ENCODE measurements at places on chromosomes 6 and 20. TPM values are rescaled to one million over a fixed set of nuclear protein-coding genes. Genes with fewer than 3 reads are reported as not detected.

TRIM10 gene
- not detected for polyA plus RNA-seq

TINAG gene
- polyA plus RNA-seq: not detected

OGFRL1 gene
- 5.6 TPM for polyA plus RNA-seq

BPIFB2 gene
- not detected for polyA plus RNA-seq

ISM1 gene
- 2.2 TPM for polyA plus RNA-seq

DNA sequence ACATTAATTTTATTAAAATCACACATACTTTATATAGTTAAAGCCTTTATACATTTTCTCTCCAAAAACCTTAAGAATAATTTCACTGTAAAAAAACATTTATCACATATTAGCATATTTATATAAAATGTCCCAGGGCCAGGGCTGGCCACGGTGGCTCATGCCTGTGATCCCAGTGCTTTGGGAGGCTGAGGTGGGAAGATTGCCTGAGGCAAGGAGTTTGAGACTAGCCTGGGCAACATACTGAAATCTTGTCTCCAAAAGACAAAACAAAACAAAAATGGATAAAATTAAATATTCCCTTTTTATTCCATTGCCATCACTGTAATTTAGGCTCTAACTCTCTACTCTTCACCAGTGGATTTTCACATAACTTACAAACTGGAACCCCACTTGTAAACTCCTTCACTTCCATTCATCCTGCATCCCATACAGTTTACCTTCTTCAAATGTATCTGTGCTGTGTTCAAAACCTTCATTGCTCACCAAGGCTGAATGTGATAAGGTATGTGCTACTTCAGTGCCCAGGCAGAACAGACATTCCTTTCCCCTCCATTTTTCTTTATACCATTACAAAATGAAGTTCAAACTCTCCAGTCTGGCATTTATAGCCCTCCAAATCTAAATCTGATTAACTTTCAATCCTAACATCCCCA, 42.9 kb upstream of the PIM1 start:
- H3K27ac ChIP-seq: peak overlapping the region; percentile 44
- peaks cover 30% of the 10 kb centered on the region for H3K4me1 ChIP-seq
- no peaks in the 10 kb centered on the region for H3K36me3 ChIP-seq
- H3K27me3 ChIP-seq: no peaks in the 10 kb centered on the region
- no peak for DNase-seq

DNA sequence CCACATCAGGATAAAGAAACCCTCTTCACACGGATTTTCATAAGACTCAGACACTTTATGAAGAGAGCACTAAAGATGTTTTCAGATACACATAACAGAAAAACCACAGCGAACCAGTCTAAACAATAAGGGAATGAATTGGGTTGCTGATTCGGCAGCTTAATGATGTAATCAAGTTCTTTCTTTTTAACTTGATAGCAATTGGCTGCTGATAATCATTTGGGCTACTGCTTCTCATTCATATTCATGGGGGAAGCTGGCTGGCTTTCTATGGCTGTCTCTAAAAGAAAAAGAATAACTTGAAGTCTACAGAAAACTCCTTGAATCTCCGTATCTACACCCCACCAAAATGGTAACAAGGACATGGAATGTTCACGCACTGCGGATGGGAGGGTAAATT, 20.0 kb upstream of the TMEM181 start:
- H3K27me3 ChIP-seq: peaks cover 43% of the 10 kb centered on the region
- H3K4me1 ChIP-seq: no peaks in the 10 kb centered on the region
- no peak overlapping the region for H3K27ac ChIP-seq
- DNase-seq: no peak
- no peak overlapping the region for H3K4me3 ChIP-seq

DNA sequence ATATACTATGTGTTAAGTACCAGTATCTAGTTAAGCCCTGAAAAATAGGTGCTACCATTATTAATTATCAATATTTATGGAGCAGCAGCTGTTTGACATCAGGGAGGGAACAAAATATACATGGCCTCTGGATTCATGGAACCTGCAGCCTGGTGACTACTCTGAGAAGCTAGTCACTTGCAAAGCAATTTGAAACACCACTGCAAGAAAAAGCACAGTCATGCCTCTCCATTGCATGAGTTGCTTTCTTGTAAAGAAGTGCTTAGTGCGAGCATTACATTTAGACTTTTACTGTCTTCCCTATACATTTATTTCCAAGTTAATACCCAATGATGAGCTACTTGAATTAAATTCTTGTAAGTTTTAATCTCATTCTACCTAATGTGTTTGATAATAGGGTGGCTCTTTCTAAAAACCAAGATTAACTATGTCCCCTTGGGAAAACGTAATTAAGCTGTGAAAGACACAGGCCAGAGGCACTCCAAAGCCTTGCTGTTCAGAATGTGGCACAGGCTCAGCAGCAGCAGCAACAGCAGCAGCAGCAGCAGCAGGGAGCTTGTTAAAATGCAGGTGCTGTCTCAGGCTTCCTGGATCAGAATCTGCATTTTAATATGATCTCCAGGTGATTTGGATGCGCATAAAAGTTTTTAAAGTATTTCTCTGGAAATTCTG, 83.6 kb downstream of the PFDN4 start:
- no peaks in the 10 kb centered on the region for H3K4me1 ChIP-seq
- H3K36me3 ChIP-seq: no peaks in the 10 kb centered on the region
- no peak overlapping the region for H3K4me3 ChIP-seq
- no peak for DNase-seq
- no peaks in the 10 kb centered on the region for H3K27me3 ChIP-seq

- no peaks in the 10 kb centered on the region for H3K27me3 ChIP-seq
- DNase-seq: no peak
- no peaks in the 10 kb centered on the region for H3K36me3 ChIP-seq
- H3K27ac ChIP-seq: no peak overlapping the region
- peaks cover 26% of the 10 kb centered on the region for H3K4me1 ChIP-seq
These were observed 82.4 kb upstream of the TAB2 start for GRCh38 chr6:149235130-149235561.

DNA sequence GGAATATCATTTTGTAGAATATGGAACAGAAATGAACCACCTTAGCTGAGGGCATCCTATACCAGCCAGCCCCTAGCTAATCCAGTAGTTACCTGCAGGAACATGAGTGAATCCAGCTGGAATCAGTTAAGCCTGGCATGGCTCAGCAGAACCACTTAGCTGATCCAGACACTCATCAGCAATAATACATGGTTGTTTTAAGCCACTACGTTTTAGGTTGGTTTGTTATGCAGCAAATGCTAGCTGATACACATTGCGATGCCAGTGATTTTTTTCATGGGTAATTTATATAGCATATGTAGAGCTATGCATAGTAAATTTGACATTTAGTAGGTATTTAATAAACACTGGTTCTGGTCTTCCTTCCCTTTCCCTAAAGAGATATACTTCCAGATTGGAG, 201.9 kb upstream of the JAG1 start:
- H3K4me3 ChIP-seq: no peak overlapping the region
- H3K27ac ChIP-seq: no peak overlapping the region
- H3K27me3 ChIP-seq: no peaks in the 10 kb centered on the region
- H3K4me1 ChIP-seq: peaks cover 4% of the 10 kb centered on the region
- no peaks in the 10 kb centered on the region for H3K36me3 ChIP-seq
- no peak for DNase-seq

GRCh38 chr6:119308991-119309657, 40.4 kb downstream of the MAN1A1 start:
- DNase-seq: no peak
- H3K27me3 ChIP-seq: no peaks in the 10 kb centered on the region
- H3K27ac ChIP-seq: no peak overlapping the region
- peaks cover 2% of the 10 kb centered on the region for H3K36me3 ChIP-seq
- H3K4me3 ChIP-seq: no peak overlapping the region
- H3K4me1 ChIP-seq: peaks cover 5% of the 10 kb centered on the region

DNA sequence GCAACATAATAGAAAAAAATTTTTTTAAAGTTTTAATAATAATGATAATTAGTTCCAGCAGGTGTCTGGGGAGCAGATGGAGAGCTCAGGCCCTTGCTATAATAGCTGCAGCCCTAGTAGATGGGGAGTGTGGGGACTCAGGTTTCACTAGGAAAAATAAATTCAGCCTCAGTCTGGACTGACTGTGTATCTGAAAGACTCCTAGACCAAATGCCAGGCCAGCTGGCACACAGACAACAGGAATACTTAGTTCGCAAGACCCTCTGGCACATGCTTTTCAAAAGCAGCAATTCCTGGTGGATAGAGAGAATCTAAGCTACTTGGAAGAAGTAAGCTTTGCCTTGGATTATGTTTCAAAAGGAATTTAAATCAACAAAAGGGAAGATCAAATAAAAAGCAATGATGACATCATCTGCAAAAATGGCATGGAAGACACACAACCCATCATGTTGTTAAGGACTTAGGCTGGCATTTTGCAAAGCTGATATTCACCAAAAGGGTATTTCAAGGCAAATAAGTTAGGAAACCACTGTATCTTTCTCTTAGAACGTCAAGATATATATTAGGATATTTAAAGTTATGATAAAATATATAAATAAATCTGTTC, 107.8 kb downstream of the RNGTT start:
- H3K27ac ChIP-seq: no peak overlapping the region
- H3K27me3 ChIP-seq: no peaks in the 10 kb centered on the region
- H3K4me1 ChIP-seq: no peaks in the 10 kb centered on the region

- DNase-seq: no peak
- no peaks in the 10 kb centered on the region for H3K27me3 ChIP-seq
- no peak overlapping the region for H3K4me3 ChIP-seq
- no peaks in the 10 kb centered on the region for H3K36me3 ChIP-seq
- peaks cover 13% of the 10 kb centered on the region for H3K4me1 ChIP-seq
- H3K27ac ChIP-seq: peak overlapping the region; percentile 27
These were observed 630.8 kb upstream of the IMPG1 start for GRCh38 chr6:76703285-76703684.

GRCh38 chr6:105784179-105784578, 302.0 kb upstream of the PRDM1 start:
- no peaks in the 10 kb centered on the region for H3K36me3 ChIP-seq
- no peaks in the 10 kb centered on the region for H3K27me3 ChIP-seq
- H3K27ac ChIP-seq: no peak overlapping the region
- peaks cover 50% of the 10 kb centered on the region for H3K4me1 ChIP-seq

- no peaks in the 10 kb centered on the region for H3K36me3 ChIP-seq
- H3K27me3 ChIP-seq: peaks cover 3% of the 10 kb centered on the region
- H3K4me1 ChIP-seq: peaks cover 10% of the 10 kb centered on the region
- no peak for DNase-seq
- no peak overlapping the region for H3K4me3 ChIP-seq
- H3K27ac ChIP-seq: no peak overlapping the region
These were observed 254.3 kb downstream of the THBS2 start for GRCh38 chr6:168999392-168999791.

- H3K4me1 ChIP-seq: peaks cover 19% of the 10 kb centered on the region
- H3K4me3 ChIP-seq: no peak overlapping the region
- no peaks in the 10 kb centered on the region for H3K36me3 ChIP-seq
- H3K27me3 ChIP-seq: no peaks in the 10 kb centered on the region
These were observed 117.8 kb upstream of the NEDD9 start for GRCh38 chr6:11350294-11350693.

DNA sequence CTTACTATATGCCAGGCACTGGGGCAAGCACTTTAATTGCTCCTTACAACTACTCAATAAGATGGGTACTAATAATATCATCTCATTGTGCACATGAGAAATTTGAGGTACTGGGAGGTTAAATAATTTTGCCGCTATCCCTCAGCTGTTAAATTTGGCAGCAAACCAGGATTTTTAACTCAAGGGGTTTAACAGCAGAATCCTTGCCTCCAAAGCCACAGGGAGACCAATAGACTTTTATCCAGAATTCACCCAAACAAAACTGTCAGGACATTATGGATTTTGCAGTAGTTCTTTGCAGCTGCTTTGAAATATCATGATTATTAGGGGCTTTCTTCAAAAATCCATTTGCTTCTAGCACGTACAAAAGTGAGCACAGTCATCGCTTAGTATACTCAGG, 136.2 kb downstream of the RPS12 start:
- no peaks in the 10 kb centered on the region for H3K27me3 ChIP-seq
- no peak overlapping the region for H3K27ac ChIP-seq
- H3K36me3 ChIP-seq: no peaks in the 10 kb centered on the region

DNA sequence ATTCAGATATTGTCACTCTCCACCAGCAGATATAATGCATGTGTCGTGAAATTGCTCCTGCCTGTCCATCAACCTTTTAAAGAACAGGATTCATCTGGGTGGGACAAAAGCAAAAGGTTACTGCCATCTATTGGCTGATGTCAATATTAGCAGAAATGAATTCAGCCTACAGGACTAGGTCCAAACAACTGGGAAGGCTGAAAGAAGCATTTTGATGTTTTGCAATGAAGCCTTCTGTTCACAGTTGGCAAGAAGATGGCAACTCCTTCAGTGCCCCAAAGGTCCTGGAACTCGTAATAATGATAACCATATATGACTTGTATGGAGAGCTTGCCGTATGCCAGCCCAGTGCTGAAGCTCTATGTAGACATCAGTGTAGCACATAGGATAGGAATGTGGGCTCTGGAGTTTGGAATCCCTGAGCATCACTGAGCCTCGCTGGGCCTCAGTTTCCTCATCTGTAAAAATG, 7.5 kb downstream of the BCAS1 start:
- no peak overlapping the region for H3K4me3 ChIP-seq
- no peaks in the 10 kb centered on the region for H3K27me3 ChIP-seq
- H3K4me1 ChIP-seq: peaks cover 18% of the 10 kb centered on the region
- no peaks in the 10 kb centered on the region for H3K36me3 ChIP-seq
- DNase-seq: no peak

DNA sequence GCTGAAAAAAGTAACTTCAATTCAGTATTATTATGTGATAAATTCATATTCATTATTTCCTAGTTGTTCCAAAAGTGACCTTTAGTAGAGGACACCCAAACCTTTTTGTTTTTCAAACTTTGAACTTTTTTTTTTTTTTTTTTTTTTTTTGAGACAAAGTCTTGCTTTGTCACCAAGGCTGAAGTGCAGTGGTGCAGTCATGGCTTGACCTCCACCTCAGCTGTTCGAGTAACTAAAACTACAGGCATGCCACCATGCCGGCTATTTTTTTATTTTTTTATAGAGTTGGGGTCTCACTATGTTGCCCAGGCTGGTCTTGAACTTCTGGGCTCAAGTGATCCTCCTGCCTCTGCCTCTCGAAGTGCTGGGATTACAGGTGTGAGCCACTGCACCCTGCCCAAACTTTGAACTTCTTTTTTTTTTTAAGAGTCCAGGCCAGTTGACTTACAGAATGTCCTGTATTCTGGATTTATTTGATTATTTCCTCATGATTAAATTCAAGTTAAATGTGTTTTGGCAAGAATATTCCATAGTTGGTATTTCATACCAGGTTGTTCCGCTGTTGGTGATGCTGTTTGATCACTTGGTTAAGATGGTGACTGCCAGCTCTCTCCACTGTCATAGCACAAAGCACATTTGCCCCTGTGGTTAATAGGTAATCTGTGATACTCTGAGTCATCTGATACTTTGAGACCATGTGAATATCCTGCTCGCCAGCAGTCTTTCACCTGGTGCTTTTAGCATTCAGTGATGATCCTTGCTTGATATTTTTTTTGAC, 48.0 kb downstream of the VAPB start:
- H3K36me3 ChIP-seq: peaks cover 10% of the 10 kb centered on the region
- no peak overlapping the region for H3K27ac ChIP-seq
- DNase-seq: no peak

DNA sequence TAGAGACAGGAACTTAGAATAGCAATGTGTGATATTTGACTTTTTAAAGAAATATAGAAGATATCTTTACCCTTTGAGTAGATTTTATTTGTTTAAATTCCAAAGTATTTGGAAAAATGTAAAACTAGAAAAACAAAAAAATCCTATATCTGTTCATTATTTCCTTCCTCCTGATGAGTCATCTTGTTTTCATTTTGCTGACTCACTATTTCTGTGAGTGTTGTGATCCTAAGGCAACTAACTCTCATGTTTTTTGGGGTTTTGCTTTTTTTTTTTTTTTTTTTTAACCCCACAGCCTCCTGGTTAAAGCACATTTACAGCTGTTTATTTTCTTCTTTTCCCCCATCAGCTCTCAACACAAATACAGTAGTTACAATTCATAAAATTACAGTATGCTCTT, 37.8 kb upstream of the THEMIS start:
- no peak overlapping the region for H3K4me3 ChIP-seq
- no peaks in the 10 kb centered on the region for H3K27me3 ChIP-seq
- peaks cover 13% of the 10 kb centered on the region for H3K4me1 ChIP-seq
- no peaks in the 10 kb centered on the region for H3K36me3 ChIP-seq

All from keratinocyte (primary cell).